Stimulated activated CD8-positive, alpha-beta memory T cell treated with anti-CD3 and anti-CD28 coated beads, Interleukin-12 subunit alpha, Interleukin-12 subunit beta, amount 100 ng/mL, for 1 hour (primary cell): ENCODE measurements at places on chromosomes 7 and 10.

- no peak for DNase-seq
Measured at GRCh38 chr7:141624763-141625162, 73.6 kb downstream of the AGK start.

- DNase-seq = no peak
Measured at GRCh38 chr10:10270126-10271050, 747.3 kb upstream of the CELF2 start.

DNA sequence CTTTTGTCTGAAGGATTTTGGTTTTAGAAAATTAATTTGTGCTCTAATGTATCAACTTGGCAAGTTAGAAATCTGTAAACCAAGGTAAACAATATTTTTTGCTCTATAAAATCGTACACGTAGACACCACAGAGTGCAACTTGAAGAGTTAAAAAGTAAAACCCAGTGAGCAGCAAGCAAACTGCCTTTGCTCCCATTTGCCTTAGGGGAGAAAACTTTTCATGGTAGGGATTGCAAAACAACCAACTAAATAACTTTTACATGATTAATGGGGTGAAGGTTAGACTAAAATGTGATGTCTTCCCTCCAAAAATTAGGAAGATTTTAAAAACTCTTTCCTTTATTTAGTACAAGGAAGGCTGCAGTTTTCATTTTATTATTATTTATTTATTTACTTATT lies 224.2 kb upstream of the LYZL1 start:
- DNase-seq = no peak

- DNase-seq = no peak
Measured at GRCh38 chr10:45091968-45092367, 91.2 kb downstream of the ZNF22 start.

- DNase-seq = no peak
Measured at GRCh38 chr10:116918583-116918982, 69.3 kb downstream of the ENO4 start.

- DNase-seq = no peak
Measured at GRCh38 chr7:20514364-20514763, 101.1 kb upstream of the ABCB5 start.

- no peak for DNase-seq
Measured at GRCh38 chr10:30992681-30993080, 39.0 kb downstream of the ZNF438 start.

DNA sequence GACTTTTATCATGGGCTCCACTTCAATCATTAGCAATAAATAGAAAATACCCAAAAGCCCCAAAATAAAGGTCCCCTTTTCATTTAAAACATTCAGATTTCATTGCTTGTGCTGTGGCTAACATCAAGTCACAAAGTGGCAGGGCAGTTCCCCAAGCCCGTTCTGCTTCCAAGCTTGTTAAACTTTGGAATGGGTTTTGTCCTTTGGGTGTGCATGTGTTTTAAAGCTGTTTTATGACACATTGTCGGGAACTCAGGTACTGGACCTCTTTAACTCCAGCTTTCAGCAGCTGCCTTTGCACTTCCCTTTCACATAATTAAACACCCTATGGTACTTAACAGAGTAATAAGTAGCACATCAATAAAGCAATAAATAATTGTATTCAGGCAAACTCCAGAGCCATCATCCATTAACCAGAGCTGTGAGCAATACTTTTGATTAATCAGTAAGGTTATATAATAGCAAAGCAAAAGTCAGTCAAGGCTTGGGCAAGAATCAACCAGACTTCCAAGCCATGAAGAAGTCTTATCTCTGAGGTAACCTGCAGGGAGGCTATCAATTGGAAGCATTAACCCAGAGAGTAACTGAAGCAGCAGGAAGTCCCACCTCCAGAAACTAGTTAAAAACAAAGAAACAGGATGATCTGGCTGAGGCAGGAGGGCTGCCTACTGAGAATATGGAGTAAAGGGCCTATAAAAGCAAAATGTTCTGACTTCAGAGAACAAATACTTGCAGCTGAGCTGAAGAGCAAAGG lies 56.1 kb upstream of the ARID5B start:
- DNase-seq = no peak

GRCh38 chr10:75403939-75404814 lies 2.6 kb upstream of the ZNF503 start:
- no peak for DNase-seq

GRCh38 chr10:110033701-110034235 lies 26.0 kb downstream of the ADD3 start:
- no peak for DNase-seq

DNA sequence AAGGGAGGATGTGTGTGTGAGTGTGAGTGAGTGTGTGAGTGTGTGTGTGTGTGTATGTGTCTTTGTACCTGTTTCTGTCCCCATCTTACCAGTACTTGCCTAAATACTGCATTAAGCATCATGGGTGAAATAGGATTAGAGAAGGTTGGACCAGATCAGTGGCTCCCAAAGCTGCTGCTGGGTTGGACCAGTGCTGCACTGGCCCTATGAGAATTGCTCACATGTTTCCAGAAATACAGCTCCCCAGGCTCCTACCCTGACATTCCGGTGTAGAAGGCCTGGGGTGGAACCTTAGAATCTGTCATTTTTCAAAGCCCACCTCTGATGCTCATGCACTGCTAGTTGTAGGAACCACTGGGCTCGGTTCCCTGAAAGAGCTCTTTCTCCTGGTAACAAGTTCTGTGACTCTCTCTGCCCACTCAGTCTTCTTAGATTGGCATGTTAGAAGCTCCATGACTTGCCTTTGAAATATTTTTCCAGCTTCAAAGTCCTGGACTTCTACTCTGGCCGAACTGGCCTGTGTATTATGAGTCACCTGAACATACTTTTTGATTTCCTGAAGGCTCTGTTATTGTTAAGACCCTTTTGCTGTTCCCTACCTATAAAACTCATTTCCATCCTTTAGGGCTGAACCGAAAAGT lies 224.7 kb downstream of the CUX1 start:
- DNase-seq = no peak

DNA sequence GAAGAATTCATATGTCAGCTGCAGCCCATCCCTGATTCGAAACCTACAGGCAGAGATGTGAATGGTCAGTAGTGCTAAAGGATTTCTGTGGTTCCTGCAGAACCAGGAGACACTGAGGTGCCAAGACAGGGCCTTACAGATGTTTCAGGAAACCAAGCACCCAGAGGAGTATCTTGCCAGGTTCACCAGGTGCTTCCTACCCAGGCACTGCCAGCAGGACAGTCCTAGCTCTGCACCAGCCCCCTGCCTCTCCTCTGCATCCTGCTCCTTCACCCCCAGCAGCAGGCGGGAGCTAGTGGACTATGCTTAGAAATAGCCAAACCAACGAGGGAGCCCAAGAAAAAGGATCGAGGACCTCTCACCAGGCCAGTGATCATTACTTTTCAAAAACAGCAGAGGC lies 4.2 kb upstream of the IKZF1 start:
- DNase-seq = no peak

DNA sequence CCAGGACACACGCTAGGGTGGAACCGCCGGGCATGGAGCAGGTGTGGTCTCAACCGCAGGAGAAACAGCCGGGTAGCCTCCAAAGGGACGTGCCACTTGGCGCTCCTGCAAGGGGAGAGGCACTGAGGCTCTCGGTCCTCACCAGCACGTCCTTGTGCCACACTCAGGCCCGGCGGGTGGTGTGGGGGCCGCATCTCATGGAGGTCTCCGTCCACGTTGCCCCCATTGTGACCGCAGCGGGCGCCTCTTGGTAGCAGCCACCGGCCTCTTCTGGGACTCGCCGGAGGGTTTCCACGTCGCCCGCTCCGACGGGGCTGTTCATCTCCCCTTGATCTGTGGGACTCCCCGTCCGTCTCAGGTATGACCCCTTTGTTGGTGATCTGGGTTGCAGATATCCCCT lies 49.2 kb upstream of the ELFN1 start:
- no peak for DNase-seq

DNA sequence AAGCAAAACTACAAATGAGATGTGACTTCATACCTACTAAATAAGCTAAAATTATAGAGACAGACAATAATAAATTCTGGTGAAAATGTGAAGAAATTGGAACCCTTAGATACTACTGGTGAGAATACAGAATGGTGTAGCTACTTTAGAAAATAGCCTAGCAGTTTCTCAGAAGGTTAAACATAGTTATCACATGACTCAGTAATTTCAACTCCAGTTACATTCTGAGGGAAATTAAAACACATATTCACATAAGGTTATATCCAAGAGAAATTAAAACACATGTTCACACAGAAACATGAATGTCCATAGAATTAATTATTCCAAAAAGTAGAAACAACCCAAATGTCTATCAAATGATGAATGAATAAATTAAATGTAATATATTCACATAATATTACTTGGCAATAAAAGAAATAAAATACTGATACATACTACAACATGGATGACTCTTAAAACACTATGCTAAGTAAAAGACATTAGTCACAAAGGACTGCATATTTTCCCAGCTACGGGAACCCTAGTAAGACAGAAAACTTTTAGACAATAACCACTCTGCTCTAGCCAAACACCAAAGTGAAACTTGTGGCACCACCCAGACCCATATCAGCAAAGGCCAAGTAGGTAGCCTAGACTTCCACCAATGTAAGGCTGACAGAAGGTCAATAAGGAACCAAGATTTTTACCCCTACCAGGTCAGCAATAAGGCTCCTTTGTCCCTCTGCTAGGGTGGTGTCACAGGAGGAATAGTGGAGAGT lies 25.1 kb downstream of the SLC25A40 start:
- no peak for DNase-seq

- no peak for DNase-seq
Measured at GRCh38 chr10:116030576-116030975, 242.4 kb downstream of the GFRA1 start.

- no peak for DNase-seq
Measured at GRCh38 chr10:13518076-13518692, 10.6 kb downstream of the BEND7 start.

- DNase-seq = no peak
Measured at GRCh38 chr10:86657396-86658011, 3.2 kb downstream of the OPN4 start.

DNA sequence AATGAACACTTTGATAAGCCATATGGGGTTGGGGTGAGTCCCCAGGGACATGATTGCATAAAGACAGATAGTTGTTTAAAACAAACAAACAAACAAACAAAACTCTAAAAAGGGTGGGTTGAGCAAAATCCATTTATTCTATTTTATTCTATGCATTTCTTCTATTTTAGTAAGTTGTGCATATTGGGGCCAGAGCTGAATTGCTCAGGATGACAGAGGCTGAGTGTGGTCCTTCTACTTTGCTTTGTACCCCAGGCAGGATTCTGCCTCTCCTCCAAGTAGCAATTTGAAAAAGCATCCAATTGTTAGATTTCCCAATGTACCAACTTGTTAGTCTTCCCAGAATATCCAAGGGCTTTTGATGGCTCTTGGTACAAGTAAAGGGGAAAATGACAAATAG lies 29.2 kb upstream of the XPNPEP1 start:
- DNase-seq = no peak

DNA sequence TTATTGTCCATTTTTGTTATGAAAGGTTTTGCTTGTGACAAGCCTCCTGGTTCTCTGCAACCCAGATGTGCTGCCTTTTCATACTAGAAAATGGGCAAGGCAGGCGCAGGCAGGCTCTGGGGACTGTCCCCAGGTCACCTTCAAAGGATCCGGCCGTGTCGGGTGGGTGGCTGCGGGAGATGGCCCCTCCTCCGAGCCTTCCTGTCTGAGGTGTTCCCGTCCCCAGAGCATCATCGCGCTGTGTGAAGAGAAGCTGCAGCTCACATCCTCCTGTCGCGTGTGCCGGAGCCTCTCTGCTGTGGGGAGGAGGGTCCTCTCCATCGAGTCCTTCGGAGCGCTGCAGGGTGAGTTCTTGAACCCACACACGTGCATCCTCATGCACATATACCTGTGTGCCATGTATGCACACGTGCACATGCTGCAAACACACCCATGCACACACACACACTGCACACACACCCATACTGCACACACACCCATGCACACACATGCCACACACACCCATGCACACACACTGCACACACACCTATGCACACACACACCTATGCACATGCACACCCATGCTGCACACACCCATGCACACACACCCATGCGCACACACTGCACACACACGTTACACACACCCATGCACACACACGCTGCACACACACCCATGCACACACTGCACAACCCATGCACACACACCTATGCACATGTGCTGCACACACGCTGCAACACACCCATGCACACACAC lies 23.8 kb downstream of the KNDC1 start:
- DNase-seq = no peak

GRCh38 chr7:155861480-155861868 lies 49.2 kb upstream of the SHH start:
- no peak for DNase-seq

GRCh38 chr10:110723224-110723891 lies 79.2 kb downstream of the RBM20 start:
- no peak for DNase-seq

GRCh38 chr7:24732646-24733413 lies 24.4 kb downstream of the GSDME start:
- no peak for DNase-seq

- DNase-seq = no peak
Measured at GRCh38 chr7:30032310-30033125, 4.3 kb downstream of the PLEKHA8 start.

DNA sequence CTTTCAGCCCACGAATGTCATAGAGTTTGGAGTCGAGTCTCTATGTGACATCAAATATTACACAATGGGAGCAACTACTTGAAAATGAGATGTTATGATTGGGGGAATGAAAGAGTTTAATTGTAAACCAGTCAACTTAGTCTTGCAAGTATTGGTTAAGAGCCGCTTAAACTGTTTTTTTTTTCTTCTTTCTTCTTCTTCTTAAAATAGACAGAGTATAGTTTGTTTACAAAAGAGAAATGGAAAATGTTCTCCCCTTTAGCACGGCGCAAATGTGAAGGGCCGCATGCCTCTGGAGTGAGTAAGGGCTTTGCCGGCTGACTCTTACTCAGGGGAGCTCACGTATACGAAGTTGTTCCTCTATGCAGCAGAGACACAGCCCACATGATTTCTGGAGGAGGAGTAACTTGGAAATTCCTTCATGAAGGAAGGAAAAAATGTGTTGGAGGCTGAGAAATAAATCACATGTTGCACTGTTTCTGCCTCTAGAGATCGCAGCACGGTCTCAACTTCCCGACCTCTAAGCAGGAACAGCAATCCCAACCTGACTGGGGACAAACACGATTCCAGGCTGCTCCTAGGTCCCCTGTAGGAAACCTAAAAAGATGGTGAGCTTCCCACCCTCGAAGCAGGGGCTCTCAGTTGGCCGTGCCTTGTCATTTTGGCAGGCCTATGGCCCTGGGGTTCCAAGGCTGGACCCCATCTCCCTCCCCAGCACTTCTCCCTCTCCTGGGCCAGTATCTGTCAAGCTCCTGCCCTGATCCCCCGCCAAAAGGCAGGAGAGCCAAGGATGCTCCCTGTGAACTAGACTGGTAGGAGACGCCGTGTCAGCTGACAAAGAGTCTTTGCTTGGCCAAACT lies 44.8 kb downstream of the MYOF start:
- no peak for DNase-seq

DNA sequence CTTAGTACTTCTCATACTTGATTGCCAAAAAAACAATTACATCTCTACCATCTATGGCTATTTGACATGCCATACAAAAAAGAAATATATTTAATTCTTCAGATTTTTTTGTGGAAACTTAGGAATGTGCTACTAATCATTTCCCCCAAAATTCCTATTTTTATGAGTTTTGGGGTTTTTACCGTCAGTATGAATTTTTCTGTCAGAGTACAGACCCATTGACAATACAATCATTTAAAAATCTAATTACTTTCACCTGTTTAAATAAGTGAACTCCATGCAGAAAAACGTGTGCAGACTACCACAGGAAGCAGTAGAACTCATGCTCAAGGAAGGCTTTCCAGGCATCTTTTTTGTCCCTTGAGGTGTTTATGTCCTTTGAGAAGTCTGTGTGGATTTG lies 48.8 kb upstream of the FOXP2 start:
- DNase-seq = no peak
